Neural progenitor cell (in vitro differentiated cells): ENCODE measurements at places on chromosomes 1 and 21.

GRCh38 chr1:160164121-160164520 lies 12.7 kb downstream of the ATP1A4 start:
- no peak for DNase-seq

GRCh38 chr1:237975903-237976302 lies 85.2 kb upstream of the ZP4 start:
- no peak for DNase-seq

- DNase-seq: no peak
Measured at GRCh38 chr1:29397256-29397590, 160.9 kb downstream of the PTPRU start.

GRCh38 chr1:247298701-247299100 lies 33.0 kb downstream of the ZNF496 start:
- no peak for DNase-seq
